ENCODE measurements at places on chromosomes 4 and X.

- DNase-seq, result no peak
Measured at GRCh38 chr4:45410701-45411210, 684.4 kb upstream of the GNPDA2 start.

DNA sequence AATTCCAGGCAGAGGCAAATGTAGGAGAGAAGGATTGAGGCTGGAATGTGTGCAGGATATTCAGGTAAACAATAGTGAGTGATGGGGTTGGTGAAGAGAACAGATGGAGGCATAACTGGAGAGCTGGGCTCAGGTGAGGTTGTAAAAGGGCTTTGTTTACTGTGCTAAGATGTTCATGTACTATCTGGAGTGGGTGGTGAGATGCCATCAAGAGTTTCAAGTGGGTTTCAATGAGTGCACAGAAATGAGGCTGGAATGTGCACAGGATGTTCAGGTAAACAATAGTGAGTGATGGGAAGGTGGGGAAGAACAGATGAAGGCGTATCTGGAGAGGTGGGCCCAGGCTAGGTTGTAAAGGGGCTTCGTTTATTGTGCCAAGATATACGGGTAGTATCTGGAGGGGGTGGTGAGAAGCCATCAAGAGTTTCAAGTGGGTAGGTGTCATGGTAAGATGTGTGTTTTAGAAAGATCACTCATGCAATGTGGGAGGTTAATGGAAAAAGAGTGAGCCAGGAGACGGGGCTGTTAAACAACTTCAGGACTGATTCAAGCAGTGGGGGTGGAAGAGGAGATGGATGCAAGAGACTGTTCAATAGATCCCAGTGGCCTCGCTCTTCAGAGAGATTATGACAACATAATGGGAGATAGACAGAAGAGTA is 25.4 kb upstream of the NMU start:
- no peak for DNase-seq

- DNase-seq, result no peak
Measured at GRCh38 chr4:8167291-8167690, 8.7 kb upstream of the ABLIM2 start.

DNA sequence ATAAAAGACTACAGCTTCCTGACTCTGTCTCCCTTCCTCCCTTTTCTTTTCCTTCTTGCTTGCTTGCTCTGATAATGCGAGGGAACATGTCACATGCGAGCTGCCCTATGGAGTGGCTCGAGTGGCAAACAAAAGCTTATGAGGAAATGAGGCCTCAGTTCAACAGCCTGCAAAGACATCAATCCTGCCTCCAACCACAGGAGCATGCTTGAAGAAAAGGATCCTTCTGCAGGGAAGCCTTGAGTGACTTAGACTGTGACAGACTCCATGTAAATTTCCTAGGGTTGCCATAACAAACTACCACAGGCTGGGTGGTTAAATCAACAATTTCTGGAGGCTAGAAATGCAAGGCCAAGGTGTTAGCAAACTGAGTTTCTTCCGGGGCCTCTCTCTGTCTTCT is 152.5 kb downstream of the NR3C2 start:
- no peak for DNase-seq

GRCh38 chr4:98601708-98602107 is 56.7 kb downstream of the TSPAN5 start:
- DNase-seq, result no peak

GRCh38 chr4:155952501-155952901 is 1.2 kb downstream of the CTSO start:
- DNase-seq, result no peak

DNA sequence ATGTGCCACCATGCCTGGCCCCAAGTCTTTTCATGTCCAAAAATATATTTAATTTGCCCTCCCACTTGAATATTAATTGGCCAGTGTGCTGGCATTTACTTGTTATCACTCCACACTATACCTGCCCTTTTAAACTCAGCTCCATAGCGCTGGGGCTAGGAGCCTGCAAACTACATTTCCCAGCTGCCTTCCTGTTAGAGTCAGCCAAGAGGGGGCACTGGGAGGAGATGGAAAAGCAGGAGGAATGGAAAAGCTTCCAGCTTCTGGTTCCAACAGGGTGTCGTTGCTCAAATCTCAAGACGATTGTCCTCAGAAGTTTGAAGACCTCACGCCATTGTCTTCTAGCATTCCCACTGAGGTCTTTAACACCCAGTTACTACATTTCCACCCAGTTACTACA is 315.5 kb downstream of the BCOR start:
- no peak for DNase-seq

- DNase-seq, result no peak
Measured at GRCh38 chrX:150572206-150572605, 3.8 kb downstream of the MTM1 start.

DNA sequence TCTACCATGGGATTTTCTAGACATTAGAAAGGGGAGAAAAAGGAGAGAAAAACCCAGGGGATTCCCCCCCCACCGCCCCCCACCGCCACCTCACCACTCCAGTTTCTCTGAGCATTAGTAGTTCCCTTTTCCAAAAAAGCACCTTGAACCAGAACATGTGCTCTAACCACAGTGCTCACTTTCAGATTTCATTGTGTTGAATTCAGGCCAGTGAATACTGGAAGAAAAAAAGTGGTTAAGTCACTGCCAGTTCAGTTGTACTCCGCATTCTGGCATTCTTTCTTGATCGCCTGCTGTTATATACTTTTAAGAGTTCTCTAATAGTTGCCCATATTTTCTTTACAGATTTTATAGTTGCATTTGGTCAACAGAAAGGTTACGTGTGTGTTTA is 40.9 kb downstream of the JADE3 start:
- DNase-seq, result no peak

DNA sequence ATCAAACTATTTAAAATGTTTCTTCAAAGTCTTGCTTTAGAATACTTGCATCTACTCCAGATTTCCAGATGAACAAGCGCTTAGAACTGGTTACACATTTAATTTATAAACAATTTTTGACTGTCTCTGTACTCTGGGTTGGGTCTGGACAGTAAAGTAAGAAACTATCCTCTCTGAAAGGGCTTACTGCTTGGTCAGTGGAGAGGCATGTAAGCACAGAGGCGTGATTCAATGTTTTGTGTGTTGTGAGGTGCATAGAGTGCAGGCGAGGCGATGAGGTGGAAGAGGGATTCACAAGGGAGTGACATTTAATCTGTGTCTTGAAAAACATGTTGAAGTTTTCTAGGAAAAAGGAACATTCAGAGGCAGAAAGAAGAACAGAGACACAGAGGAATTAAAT is 231.4 kb downstream of the VEGFC start:
- no peak for DNase-seq

GRCh38 chrX:50635817-50636365 is 165.3 kb upstream of the DGKK start:
- DNase-seq, result no peak

- no peak for DNase-seq
Measured at GRCh38 chr4:76892001-76892400, 5.9 kb downstream of the SOWAHB start.

GRCh38 chrX:20515841-20516461 is 249.2 kb upstream of the RPS6KA3 start:
- no peak for DNase-seq

GRCh38 chr4:74055096-74055495 is 16.6 kb upstream of the CXCL3 start:
- no peak for DNase-seq

GRCh38 chr4:137519406-137519805 is 12.9 kb downstream of the PCDH18 start:
- DNase-seq, result no peak
